CD4-positive, alpha-beta T cell treated with Interleukin-15 for 4 hours (primary cell): ENCODE measurements at places on chromosomes 4 and X.
A peak's percentile ranks its signal among the peaks of the same experiment; 100 is the strongest.

GRCh38 chrX:154368630-154369448, 5.6 kb downstream of the FLNA start:
- peak; percentile 96 for DNase-seq

GRCh38 chr4:100100985-100101384, 89.3 kb downstream of the DDIT4L start:
- DNase-seq, result no peak

- DNase-seq, result no peak
Measured at GRCh38 chr4:17763931-17764330, 17.5 kb downstream of the FAM184B start.

- DNase-seq, result no peak
Measured at GRCh38 chr4:38360201-38360600, 303.8 kb upstream of the KLF3 start.

DNA sequence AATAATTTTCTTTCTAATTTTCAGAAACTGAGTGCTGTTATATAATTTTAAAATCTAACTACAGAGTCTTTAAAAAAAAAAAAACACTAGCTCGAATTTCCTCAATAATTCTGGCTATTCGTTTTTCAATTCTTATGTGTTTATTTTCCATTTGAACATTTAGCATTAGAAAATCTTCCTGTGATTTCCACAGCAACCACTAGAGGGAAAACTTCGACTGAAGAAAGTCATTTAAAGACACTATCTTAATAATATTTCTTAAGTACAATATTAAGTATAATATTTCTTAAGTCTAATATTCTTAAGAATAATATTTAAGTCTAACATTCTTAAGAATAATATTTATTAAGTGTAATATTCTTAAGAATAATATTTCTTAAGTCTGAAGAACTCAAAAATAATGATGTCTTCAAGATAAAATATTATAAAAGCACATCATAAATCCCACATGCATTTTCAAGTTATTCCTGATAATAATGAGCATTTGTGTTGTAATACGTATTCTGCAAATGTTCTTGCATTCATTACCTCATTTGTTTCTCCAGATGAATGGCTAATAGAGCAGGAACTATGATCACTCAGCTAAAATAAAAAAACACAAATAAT, 118.4 kb upstream of the WDR17 start:
- DNase-seq, result peak; percentile 14

DNA sequence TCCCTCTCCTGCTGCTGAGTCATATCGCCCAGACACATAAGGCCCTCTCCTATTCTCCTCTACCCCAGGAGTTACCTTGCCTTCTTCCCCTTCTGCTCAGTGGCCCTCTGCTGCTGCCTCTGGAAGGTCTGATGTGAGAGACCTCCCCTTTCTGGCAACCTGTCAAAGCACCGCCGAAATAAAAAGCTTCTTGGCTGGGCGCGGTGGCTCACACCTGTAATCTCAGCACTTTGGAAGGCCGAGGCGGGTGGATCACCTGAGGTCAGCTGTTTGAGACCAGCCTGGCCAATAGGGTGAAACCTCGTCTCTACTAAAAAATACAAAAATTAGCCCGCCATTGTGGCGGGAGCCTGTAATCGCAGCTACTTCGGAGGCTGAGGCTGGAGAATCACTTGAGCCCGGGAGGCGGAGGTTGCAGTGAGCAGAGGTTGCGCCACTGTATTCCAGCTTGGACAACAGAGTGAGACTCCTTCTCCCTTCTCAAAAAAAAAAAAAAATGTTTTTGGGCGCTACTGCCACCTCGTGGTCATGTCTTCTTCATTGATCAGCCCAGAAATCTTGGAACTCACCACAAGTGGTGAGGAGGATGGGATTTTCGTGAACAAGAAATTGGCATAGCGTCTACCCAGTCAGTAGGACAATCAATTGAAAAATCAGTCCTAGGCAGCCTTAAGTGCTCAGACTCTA, 8.6 kb upstream of the ZXDA start:
- DNase-seq, result peak; percentile 12

GRCh38 chr4:152536545-152537182, 772 bp upstream of the FBXW7 start:
- peak; percentile 79 for DNase-seq

DNA sequence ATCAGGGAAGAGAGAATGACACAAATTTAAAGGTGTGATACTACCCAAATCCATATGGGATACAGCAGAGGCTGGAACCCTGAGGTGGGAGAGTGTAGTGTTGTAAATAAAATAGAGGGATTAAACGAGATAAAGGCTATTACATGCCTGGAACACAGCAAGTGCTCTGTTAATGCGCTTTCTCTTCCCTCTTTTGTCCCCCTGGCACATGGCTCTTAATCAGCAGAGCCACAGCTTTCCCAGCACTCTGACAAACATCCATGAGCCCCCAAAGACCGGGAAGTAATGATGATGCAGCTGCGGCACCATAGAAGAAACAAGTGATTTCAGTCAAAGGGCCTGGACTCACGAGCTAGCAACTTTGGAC, 85.9 kb downstream of the RASL11B start:
- DNase-seq, result no peak

- DNase-seq, result no peak
Measured at GRCh38 chr4:25258980-25259578, 25.2 kb downstream of the PI4K2B start.

- DNase-seq, result no peak
Measured at GRCh38 chrX:105462186-105462585, 241.7 kb upstream of the TEX13A start.

GRCh38 chr4:127781300-127782024, 660 bp upstream of the HSPA4L start:
- DNase-seq, result no peak
